ENCODE measurements at places on chromosomes 5 and 9. TPM values are rescaled to one million over a fixed set of nuclear protein-coding genes. Genes with fewer than 3 reads are reported as not detected.

DNA sequence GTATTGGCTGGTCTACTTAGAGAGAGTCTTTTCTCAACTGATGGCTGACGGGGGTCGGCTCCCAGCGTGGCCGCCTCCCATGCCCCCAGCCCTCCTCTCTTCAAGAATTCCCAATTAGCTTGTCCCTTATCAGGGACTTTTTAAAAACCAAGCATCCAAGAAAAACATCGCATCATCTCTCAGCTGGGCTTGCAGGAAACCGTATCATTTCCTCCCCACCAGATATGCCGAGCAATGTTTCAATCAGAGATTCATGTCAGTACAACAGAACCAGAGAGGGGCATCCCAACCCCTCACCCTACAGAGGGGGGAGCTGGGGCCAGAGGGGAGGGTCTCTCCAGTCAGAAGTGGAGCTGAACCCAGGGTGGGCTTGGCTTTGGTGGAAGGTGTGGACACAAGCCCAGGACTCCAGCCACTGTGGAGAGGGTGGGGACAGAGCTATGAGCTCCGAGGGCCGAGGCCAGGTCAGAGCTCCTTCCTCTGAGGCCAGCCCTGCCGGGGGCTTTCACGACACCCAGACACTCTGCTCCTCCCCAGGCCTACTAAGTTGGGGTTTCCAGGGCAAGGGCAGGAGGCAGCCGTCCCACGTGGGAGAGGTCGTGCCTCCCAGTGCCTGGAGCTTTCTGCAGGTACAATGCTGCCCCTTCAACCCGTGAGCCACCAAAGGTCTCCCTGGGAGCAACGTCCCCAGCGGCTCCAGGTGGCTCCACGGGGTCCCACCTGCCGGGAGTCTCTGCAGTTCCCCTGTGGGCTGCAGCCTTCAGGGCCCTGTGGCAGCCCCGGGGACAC, 39.0 kb upstream of the TMEM250 start:
- no peaks in the 10 kb centered on the region for H3K4me1 ChIP-seq
- H3K27me3 ChIP-seq, result no peaks in the 10 kb centered on the region
- H3K36me3 ChIP-seq, result no peaks in the 10 kb centered on the region
- no peak for DNase-seq

DNA sequence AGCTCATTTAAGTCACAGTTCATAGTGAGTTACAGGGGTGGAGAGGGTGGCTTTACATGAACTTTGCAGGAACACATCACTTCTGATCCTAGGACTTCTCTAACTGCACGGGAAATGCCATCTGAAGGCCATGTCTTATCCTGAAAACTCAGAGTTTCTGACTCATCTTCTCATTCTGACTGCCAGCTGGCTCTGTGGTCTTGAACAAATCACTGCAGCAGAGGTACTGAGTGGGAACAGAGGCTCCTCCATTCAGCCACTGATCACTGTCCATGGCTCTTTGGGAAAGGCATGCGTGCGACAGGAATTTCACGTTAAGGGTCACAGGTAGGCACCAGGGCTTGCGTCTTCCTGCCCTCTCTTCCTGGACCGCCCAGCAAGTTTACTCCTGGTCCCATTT, 114.6 kb upstream of the LRRTM2 start:
- H3K36me3 ChIP-seq, result no peaks in the 10 kb centered on the region
- no peak for DNase-seq
- H3K4me1 ChIP-seq, result no peaks in the 10 kb centered on the region
- no peak overlapping the region for H3K27ac ChIP-seq
- H3K27me3 ChIP-seq, result no peaks in the 10 kb centered on the region

Gene HEMGN
- polyA plus RNA-seq, result not detected

GRCh38 chr5:108122702-108123101, 259.2 kb downstream of the FBXL17 start:
- H3K4me3 ChIP-seq, result no peak overlapping the region
- no peaks in the 10 kb centered on the region for H3K27me3 ChIP-seq
- no peak overlapping the region for H3K27ac ChIP-seq
- no peaks in the 10 kb centered on the region for H3K36me3 ChIP-seq
- DNase-seq, result no peak

Gene ZDHHC11
- polyA plus RNA-seq, result 0.93 TPM

DNA sequence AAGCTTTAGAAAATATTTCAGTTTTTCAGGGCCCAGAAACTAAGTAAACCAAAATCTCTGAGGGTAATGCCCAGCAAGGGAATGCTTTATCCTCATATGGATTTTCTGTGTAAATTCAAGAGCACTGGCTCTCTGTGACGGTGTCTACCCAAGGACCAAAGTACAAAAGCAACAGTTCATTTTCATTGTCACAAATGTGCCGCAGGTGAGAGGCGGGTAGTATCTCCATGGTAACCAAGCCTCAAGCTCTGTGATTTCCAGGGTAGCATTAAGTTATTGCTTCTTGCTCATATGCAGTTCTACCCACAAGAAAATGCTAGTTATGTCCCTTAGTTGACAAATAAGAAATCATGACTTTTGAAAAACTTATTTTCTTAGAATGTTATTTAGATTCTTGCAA, 164.3 kb downstream of the MTRR start:
- no peaks in the 10 kb centered on the region for H3K4me1 ChIP-seq
- no peak overlapping the region for H3K4me3 ChIP-seq
- no peaks in the 10 kb centered on the region for H3K27me3 ChIP-seq

- H3K27me3 ChIP-seq, result no peaks in the 10 kb centered on the region
- H3K36me3 ChIP-seq, result no peaks in the 10 kb centered on the region
- DNase-seq, result no peak
- H3K4me1 ChIP-seq, result peaks cover 16% of the 10 kb centered on the region
Measured at GRCh38 chr5:56060276-56061110, 65.7 kb upstream of the IL6ST start.

- no peak overlapping the region for H3K4me3 ChIP-seq
- H3K4me1 ChIP-seq, result no peaks in the 10 kb centered on the region
- H3K27me3 ChIP-seq, result no peaks in the 10 kb centered on the region
- DNase-seq, result no peak
- no peaks in the 10 kb centered on the region for H3K36me3 ChIP-seq
Measured at GRCh38 chr9:75532233-75533050, 358.0 kb upstream of the PCSK5 start.

Gene RNF20
- polyA plus RNA-seq, result 35.2 TPM

DNA sequence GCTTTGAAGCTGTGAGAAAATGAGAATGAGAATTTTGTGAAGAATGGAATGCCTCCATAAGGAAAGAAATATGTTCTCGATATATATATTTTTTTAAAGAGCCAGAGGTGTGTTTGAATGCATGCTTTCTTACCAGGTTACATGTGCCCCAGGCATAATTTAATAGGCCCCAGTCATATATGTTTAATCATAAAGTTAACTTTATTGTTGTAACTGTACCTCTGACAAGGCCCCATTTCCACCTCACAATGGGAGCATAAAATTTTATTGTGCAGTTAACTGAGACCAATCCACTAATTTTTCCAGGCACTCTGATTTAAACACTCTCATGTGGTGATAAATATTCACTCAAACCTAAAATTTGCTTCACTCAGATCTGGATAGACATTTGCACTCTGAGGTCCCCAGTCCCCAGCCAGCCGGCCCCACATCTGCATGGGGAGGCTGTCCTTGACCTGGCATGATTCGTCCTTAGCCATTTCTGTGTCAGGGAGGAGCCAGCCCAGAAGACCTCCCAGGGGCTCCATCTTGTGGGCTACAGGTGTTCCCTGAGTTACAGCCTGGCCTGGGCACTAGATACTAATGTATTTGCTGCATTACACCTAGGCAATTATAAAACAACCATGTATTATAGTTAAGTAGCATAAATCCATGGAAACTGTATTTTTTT, 245.8 kb downstream of the MTRR start:
- no peak overlapping the region for H3K27ac ChIP-seq
- H3K36me3 ChIP-seq, result no peaks in the 10 kb centered on the region
- DNase-seq, result no peak

DNA sequence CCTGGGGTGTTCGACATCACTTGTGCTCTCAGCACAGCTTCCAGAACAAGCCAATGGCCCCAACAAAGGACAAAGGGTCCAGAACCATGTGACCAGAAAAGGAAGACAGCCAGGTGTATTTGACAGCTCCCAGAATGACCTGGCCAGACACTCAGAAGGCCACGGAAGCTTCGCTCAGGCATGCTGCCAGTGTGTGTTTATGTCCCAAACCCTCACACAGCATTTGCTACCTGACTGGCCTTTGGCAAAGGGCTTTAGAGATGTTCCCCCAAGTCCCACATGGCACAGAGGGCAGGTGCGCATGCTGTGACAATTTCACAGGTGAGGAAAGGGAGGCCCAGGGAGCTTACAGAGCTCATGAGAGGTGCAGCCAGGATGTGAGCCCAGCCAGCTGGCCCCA, 39.5 kb downstream of the MED10 start:
- no peaks in the 10 kb centered on the region for H3K4me1 ChIP-seq
- no peaks in the 10 kb centered on the region for H3K36me3 ChIP-seq
- DNase-seq, result no peak
- no peak overlapping the region for H3K27ac ChIP-seq

GRCh38 chr5:62732677-62733121, 154.1 kb downstream of the LRRC70 start:
- DNase-seq, result peak; percentile 64
- no peaks in the 10 kb centered on the region for H3K36me3 ChIP-seq
- no peaks in the 10 kb centered on the region for H3K27me3 ChIP-seq
- peaks cover 33% of the 10 kb centered on the region for H3K4me1 ChIP-seq
- peak overlapping the region; percentile 73 for H3K27ac ChIP-seq
- no peak overlapping the region for H3K4me3 ChIP-seq

Gene SEMA5A
- polyA plus RNA-seq, result not detected

GRCh38 chr5:174217527-174217926, 172.0 kb downstream of the NSG2 start:
- H3K27me3 ChIP-seq, result no peaks in the 10 kb centered on the region
- H3K27ac ChIP-seq, result no peak overlapping the region
- H3K36me3 ChIP-seq, result no peaks in the 10 kb centered on the region
- DNase-seq, result no peak

Gene DCP2
- 62.2 TPM for polyA plus RNA-seq

Gene PCDHB1
- polyA plus RNA-seq, result not detected

- H3K27ac ChIP-seq, result peak overlapping the region; percentile 22
- H3K36me3 ChIP-seq, result peaks cover 47% of the 10 kb centered on the region
- no peak for DNase-seq
- H3K4me1 ChIP-seq, result peaks cover 11% of the 10 kb centered on the region
- H3K27me3 ChIP-seq, result no peaks in the 10 kb centered on the region
Measured at GRCh38 chr9:112075009-112075378, 100.1 kb downstream of the SUSD1 start.

DNA sequence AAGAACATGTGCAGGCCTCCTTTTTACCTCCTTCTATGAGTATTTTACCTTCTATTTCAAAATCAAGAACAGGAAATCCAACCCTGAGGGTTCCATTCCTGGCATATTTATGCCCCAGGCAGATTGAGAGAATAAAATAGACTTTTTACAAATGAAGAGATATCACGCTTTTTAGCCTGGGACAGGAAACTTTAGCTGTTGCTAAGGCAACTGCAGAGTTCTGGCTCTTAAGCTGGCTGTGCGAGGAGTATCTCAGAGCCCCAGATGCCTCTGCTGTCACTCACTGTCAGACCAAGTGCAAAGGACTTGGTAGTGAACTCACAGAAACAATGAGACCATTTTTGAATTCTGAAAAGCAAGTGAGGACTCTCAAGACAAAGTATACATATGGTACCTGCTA, 69.5 kb upstream of the HSPB3 start:
- no peaks in the 10 kb centered on the region for H3K36me3 ChIP-seq
- no peak for DNase-seq
- H3K4me1 ChIP-seq, result peaks cover 20% of the 10 kb centered on the region
- no peak overlapping the region for H3K4me3 ChIP-seq

Gene OMD
- not detected for polyA plus RNA-seq

Gene RGS7BP
- polyA plus RNA-seq, result not detected

Gene IL17B
- polyA plus RNA-seq, result not detected

DNA sequence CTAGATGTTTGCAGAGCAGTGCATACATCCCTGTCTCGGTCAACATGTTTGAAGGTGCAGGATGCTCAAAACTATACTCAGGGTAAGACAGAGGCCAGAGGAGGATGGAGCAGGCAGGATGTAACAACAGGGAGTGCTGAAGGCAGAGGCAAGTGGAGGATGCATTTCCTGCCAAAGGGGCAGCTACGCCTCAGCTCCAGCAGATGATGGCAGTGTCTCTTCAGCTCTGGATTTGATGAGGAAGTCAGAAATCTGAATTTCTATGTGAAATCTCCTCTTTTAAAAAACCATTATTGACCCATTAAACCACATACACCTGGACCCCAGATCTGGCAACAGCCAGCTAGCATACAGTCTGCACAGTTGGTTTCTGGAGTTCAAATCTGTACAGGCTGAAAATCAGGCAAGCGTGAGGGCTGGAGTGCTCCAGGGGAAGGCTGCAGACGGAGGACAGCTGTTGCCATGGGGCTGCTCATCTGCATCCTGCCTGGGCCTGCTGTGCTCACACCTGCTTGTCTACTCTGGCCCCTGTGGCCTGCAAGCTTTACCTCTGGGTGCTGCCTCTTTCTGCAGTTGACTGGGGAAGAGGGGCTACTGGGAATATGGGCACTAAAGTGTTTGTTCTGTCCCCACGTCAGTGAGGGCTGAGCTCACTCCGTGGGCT, 152.9 kb upstream of the SLC28A3 start:
- no peaks in the 10 kb centered on the region for H3K27me3 ChIP-seq
- H3K4me3 ChIP-seq, result no peak overlapping the region
- no peaks in the 10 kb centered on the region for H3K36me3 ChIP-seq
- DNase-seq, result no peak

DNA sequence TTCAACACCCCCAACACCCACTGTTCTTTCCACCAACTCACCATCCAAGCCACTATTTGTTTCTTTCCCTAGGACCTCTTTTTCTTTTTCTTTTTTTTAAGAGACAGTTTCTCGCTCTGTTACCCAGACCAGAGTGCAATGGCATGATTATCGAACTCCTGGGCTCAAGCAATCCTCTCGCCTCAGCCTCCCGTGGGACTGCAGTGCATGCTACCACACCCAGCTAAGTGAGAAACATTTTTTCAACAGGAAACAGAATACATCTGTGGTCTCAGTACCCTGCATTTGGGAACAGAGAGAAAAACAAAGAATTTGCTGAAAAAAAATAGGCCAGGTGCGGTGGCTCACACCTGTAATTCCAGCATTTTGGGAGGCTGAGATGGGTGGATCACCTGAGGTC, 24.6 kb downstream of the B4GALT1 start:
- no peaks in the 10 kb centered on the region for H3K36me3 ChIP-seq
- H3K27me3 ChIP-seq, result no peaks in the 10 kb centered on the region

DNA sequence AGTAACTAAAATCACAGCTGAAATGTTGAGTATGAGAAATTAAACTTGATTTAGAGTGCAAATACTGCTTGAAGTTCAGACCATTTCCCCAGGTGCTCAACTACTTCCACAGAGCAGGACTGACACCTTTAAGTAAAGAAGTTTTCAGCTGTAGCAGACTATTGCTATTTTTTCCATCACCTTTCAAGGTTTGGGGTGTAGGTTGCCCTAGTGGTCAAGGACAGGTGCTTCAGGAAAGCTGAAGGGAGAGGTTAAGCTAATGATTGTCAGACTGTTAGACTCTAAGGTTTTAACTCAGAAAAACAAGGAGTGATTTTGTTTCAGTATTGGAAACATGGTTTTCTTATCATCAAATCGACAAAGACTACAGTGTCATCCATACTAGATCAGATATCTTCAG, 162.1 kb downstream of the CCDC192 start:
- DNase-seq, result no peak
- H3K36me3 ChIP-seq, result no peaks in the 10 kb centered on the region
- no peak overlapping the region for H3K4me3 ChIP-seq
- H3K27me3 ChIP-seq, result no peaks in the 10 kb centered on the region

- no peaks in the 10 kb centered on the region for H3K27me3 ChIP-seq
- peak; percentile 32 for DNase-seq
- no peaks in the 10 kb centered on the region for H3K36me3 ChIP-seq
- no peak overlapping the region for H3K4me3 ChIP-seq
- no peak overlapping the region for H3K27ac ChIP-seq
- H3K4me1 ChIP-seq, result peaks cover 46% of the 10 kb centered on the region
Measured at GRCh38 chr9:78196258-78196657, 39.6 kb upstream of the CEP78 start.

Measured in CD14-positive monocyte (primary cell).